ENCODE measurements at places on chromosomes 6 and 20.
A peak's percentile ranks its signal among the peaks of the same experiment; 100 is the strongest.

DNA sequence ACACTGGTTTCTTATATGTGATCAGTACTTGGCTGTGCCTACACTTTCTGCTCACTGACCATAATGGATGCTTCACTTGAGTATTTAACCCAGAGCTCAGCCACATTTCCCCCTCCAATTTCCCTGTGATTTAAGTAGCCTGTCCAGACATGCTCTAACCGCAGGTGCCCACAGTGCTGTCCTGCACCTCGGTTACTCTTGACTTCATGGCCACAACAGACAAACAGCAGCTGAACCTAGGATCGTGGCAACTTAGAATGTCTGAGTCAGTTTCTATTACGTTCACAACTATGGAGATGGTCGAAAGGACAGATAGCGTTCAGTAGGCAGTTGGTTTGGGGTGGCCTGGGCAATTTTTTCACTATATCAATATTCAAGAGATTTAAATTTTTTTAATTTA, 306.9 kb upstream of the SGK1 start:
- DNase-seq: no peak

GRCh38 chr20:23266530-23267398, 83.8 kb upstream of the NXT1 start:
- DNase-seq: no peak

DNA sequence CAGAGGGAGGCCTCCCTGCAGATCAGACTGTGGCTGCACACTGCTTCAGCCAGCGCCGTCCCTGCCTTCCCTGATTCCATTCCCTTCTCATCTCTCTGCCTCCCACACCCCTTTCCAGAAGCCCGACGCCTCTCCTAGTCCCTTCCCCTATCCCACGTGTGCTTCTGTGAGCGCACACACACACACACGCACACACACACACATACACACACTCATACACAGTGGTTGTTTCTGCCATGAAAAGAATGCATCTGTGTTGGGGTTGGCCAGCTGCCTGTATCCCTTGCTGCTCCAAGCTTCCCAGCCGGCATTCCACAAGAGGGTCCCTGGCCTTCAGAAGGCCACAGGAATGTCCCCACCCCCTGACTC, 51.7 kb downstream of the MOCS1 start:
- peak; percentile 96 for DNase-seq

DNA sequence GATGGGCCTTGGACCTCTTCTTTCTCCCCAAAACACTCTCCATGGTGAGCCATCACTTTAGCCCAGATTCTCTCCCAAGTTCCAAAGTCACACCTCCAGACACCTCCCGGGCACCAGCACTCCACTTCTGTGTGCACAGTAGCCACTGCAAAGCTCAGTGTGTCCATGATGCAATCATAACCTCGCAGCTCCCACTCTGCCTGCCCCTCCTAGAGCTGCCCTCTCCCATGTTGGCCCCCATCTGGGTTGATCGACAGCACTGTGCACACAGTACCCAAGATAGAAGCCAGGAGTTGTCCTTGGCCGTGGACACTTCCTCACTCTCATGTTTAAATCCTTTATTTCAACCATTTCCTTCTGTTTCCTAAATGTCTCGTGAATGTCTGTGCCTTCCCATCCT, 293.3 kb downstream of the PACRG start:
- no peak for DNase-seq

DNA sequence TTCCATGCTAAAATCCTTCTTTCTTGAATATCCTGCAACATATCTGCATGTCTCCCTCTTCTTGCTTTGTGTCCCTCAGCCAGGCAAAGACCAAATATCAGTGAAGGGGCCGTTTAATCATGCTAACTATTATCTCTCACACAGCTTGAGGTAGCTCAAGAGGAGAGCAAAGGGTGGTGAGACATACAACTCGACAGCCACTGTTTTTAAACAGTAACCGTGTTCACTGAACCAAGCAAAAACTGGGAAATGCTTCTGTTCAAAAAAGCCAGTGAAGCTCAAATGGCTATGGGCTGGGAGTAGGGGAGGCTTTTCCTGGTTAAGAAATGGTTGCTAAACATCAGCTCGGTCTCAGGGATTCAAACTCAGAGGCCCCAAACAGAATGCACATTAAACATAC, 83.4 kb downstream of the MAP7 start:
- no peak for DNase-seq

GRCh38 chr6:7410851-7411250, 21.2 kb downstream of the RIOK1 start:
- DNase-seq: no peak

- no peak for DNase-seq
Measured at GRCh38 chr6:142048593-142048980, 84.1 kb upstream of the GJE1 start.

DNA sequence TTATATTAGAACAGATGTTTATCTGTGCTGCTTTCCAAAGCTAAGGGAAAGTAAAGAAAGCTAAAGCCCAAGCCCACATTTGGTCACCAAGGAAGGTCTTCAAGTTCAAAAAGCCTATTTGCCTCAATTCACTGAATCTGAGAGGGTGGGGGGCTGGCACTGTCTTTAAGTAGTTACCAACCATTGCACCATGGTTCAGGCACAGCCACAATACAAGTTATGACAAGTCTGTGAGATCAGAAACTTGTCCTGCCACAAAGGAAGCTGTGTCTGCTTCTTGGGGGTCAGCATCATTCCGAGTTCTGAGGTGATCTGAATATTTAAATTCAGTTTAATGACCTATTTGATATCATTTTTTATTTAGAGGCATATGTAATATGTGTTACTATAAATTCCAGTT, 78.3 kb upstream of the OPRM1 start:
- no peak for DNase-seq

DNA sequence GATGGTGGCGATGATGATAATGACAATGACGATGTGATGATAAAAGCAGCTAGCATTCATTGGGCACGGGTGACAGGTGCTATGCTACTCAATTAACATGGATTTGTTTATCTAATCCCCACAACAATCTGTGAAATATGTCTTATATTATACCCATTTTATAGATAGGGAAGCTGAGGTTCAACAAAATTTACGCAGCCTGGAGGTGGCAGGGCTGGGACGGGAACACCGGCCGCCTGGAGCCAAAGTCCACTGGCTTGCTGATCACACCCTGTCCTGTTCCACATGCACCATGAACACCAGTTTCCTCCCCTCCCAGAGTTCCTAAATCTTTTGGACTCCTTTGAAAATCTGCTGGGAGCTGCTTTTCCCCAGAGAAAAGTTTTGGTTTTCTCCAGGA, 23.0 kb downstream of the RIMS4 start:
- no peak for DNase-seq

DNA sequence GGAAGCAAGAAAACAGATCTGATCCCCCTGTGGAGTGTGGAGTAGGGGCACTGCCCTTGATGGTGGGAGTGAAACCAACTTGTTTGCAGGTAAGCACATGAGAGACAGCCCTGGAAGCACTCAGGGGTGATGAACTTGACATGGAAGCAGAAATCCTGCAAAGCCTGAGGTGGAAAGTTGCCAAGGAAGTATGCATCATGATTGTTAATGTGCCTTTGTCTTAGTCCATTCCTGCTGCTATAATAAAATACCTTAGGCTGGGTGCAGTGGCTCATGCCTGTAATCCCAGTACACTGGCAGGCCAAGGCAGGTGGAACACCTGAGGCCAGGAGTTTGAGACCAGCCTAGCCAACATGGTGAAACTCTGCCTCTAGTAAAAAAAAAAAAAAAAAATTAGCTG, 40.2 kb upstream of the IFNGR1 start:
- no peak for DNase-seq

- no peak for DNase-seq
Measured at GRCh38 chr20:62823688-62824475, 7.0 kb downstream of the COL9A3 start.

DNA sequence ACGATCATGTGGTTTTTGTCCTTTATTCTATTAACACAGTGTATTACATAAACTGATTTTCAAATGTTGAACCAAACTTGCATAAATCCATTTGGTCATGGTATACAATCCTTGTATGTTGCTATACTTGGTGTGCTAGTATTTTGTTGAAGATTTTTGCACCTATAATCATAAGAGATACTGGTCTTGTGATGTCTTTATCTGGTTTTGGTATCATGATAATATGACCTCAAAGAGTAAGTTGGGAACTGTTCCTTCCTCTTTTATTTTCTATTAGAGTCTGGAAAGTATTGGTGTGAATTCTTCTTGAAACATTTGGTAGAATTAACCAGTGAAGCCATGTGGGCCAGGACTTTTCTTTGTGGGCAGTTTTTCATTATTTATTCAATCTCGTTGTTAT, 65.3 kb downstream of the TRPC4AP start:
- no peak for DNase-seq

DNA sequence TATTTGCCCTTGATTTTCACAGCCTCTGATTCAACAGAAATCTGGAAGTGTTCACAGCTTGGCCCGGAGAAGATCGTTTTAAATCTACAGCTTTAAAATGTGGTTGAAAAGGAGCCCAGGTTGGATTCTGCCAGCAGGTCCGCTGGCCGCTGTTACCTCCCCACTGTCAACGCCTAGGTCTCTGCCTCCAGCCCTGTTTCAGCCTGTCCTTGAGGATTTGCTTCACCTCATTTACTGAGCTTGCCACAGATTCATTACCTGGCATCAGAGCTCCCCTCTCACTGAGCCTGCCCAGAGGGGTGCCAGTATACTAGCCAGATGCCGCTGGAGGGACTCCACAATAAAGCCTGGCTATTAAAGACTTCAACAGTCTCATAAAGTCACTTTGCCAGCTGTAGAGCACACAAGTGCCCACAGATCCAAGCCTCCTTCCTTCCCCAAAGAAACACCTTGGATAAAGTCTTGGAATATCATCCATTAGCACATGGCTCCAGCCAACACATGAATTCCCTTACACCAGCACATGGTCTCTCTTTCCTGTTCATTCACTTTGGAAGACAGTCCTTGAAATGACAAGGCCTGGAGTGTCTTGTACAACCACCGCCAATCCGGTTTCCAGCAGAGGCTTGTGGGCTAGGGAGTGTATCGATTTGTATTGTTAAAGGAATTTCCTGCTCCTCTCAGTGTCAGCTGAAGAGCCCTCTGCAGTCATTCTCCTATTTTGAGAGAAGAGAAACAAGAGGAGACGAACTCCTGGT, 9.5 kb upstream of the NR2E1 start:
- no peak for DNase-seq

GRCh38 chr6:44198684-44199083, 18.0 kb upstream of the MYMX start:
- no peak for DNase-seq

DNA sequence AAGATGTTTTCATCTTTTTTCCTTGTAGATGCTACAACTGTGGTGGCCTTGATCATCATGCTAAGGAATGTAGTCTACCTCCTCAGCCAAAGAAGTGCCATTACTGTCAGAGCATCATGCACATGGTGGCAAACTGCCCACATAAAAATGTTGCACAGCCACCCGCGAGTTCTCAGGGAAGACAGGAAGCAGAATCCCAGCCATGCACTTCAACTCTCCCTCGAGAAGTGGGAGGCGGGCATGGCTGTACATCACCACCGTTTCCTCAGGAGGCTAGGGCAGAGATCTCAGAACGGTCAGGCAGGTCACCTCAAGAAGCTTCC, 101.5 kb downstream of the POPDC3 start:
- no peak for DNase-seq

DNA sequence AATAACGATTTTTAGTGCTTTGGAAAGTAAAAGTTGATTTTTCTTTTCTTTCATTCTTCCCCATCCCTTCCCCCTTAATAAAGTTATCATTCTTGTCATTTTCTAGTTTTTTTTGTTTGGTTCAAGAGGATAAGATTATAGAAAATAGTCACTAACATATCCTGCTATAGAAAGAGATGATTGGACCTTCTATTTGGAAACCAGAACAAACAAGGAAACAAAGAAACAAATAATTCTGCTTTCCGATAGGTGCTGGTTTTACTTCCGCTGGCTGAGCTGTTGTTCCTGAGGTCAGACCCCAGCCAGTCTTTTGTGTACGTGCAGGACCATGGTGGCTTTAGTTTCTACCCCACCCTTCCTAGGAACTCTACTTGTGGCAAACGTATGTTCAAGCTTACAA, at the start of gene CDH26:
CDH26 (plus strand) TSS at position 301 of the 400 bp plus-strand sequence. CDS start 304 bp downstream, outside the sequence.
- DNase-seq: no peak

GRCh38 chr6:44926556-44926955, 401.6 kb upstream of the RUNX2 start:
- no peak for DNase-seq

DNA sequence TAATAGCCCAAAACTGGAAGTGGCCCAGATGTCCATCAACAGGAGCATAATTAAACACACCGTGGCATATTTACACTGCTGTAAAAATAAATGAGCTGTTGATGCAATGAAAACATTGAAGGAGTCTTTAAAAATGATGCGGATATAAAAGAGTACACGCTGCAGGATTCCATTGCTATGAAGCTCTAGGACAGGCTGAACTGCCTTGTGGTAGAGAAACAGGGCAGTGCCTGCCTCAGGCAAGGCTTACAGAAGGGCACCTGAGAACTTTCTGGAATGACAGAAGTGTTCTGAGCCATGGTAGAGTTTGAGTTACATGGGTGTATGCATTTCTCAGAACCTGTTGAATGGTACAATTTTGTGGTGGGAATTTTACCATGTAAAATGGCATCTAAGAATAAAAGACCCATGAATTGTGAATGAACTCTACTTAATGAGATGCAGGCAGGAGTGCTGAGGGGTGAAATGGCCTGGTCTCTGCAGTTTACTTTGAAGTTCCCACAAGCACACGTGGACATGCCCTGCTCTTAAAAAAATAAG, 45.3 kb upstream of the RIN2 start:
- DNase-seq: no peak
